ENCODE measurements at places on chromosomes 16 and 17.

DNA sequence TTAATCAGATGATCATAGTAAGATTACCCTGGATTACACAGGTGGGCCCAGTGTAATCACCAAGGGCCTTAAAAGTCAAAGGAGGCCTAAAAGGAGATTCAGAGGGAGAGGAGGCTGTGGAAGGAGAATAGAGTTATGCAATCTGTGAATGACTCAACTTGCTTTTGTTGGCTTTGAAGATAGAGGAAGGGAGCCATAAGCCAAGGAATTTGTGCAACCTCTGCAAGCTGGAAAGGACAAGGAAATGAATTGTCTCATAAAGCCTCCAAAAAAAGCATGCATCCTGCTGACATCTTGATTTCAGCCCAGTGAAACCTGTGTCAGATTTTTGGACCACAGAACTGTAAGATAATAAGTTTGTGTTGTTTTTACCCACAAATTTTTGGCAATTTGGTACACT, 109.6 kb downstream of the CNTNAP4 start:
- no peak for DNase-seq

DNA sequence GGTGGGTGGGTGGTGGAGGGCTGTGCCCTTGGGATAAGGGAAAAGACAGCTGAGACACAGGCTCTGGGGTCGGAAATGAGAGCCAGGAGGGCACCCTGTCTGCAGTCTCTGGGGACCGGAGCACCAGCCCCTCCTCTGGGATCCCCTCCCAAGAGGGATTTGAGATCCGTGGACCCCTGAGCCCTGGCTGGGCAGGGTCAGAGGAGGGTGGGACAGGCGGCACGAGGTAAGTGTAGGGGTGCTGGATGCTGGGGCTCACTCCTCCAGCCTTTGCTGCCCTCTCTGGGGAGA, 425 bp downstream of the SGSH start:
- no peak for DNase-seq

DNA sequence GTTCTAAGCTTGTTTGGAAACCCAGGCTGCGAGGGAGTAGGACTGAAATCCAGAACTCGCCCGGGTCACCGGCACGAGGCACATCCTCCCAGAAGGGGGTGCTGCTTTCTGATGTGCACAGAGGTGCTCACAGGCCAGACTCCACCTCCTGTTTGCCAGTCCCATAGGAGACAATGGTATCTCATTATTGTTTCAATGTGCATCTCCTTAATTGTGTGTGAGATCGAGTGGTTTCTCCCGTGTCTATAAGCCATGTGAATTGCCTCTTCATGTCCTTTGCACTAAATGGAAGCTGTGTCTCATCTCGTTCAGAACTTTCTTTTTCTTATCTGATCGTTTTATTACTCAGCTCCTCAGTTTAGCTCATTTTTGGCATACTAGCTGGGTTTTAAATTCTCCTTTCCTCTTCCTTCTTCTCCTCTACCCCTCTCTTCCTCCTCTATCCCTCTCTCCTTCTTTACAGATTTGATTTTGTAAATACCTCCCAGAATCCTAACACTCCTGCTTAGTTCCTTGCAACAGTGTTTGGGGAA, 32.1 kb upstream of the PRKCB start:
- DNase-seq, result peak; percentile 83

DNA sequence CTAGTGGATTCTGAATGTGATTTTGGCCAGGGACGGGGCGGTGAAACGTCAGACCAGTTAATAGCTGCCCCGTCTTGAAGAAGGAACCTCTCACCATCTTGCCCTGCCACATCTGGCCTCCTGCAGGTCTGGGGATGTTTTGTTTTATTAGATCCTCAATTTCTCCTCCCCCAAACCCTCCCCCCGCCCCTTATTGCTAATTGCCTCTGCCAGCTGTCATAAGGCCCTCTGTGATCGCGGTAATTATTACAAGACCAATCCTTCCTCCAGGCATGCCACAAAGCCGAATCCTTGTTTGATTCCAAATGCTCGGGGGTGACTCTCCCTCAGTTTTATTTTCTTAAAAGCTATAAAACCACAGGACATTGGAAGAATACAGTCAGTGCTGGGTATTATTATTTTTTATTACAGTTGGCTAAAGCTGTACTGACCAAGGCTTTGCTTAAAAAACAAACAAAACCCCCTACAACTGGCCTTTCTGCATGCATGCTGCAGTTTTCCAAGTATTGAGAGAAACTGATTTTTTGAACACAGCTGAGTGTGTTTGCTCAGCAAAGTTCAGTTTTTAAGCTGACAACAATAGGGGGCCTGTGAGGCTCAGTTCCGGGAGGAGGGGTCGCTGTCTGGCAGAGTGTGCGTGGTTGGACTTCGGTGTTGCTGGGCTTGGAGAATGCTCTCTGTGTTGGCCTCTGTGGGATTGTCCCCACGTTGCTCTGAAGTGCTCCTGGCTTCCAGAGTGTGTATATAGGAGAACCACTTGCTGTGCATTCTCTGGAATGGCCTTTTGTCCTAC, 1.7 kb downstream of the KSR1 start:
- no peak for DNase-seq

- DNase-seq, result no peak
Observed at GRCh38 chr16:56475201-56475600, 23.8 kb downstream of the OGFOD1 start.

DNA sequence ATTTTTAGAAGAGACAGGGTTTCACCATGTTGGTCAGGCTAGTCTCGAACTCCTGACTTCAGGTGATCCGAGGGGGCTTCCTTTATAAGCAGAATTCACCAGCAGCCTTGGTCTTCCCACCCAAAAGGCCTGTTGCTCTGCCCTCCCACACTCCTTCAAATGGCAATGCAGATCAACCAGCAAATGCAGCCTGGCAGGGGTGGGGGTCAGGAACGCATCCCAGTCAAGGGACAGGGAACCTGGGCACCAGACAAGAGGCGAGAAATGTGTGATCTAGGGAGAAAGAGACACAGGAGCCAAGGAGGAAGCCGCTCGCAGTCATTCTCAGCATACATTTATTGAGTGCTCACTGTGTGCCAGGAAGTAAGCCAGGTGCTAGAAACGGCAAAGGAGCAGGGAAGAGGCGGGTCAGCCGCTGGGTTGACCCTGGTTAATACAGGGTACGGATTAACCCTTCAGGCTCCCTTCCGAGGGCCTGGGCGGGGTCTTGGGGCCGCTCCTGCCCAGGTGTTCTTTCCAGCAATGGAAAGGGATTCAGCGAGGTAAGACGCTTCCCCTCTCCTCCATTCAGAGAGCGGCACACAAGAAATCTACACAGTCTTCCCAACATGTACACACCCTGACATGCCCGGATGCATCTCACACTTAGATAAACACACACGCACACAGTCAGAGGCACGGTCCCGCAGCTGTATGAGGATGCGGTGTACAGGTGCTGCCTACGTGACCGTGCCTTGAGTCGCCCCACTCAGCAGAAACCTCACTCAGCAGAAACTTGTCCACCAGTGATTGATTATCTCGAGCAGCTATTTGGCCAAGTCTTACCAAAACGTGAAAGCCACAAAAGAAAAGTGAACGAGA, 6.6 kb upstream of the PITPNA start:
- no peak for DNase-seq

DNA sequence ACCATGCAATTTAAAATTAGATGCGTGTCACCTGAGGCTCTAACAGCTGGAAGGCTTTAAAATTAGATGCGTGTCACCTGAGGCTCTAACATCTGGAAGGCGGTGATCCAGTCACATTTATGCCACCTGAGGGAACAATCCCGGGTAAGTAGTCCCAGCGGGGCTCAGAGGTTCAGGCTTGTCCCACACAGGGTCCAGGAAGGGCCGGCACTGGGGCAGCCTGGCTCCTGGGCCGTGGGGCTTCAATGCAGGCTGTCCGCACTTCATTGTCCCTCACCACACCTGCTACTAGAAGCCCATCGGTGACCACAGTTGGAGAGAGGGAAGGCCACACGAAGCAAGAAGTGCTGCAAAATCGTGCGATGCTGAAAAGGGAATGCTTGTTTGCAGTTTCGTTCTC, 15.4 kb upstream of the ADCY9 start:
- DNase-seq, result no peak

- no peak for DNase-seq
Observed at GRCh38 chr16:56349086-56349415, 76.3 kb downstream of the AMFR start.

DNA sequence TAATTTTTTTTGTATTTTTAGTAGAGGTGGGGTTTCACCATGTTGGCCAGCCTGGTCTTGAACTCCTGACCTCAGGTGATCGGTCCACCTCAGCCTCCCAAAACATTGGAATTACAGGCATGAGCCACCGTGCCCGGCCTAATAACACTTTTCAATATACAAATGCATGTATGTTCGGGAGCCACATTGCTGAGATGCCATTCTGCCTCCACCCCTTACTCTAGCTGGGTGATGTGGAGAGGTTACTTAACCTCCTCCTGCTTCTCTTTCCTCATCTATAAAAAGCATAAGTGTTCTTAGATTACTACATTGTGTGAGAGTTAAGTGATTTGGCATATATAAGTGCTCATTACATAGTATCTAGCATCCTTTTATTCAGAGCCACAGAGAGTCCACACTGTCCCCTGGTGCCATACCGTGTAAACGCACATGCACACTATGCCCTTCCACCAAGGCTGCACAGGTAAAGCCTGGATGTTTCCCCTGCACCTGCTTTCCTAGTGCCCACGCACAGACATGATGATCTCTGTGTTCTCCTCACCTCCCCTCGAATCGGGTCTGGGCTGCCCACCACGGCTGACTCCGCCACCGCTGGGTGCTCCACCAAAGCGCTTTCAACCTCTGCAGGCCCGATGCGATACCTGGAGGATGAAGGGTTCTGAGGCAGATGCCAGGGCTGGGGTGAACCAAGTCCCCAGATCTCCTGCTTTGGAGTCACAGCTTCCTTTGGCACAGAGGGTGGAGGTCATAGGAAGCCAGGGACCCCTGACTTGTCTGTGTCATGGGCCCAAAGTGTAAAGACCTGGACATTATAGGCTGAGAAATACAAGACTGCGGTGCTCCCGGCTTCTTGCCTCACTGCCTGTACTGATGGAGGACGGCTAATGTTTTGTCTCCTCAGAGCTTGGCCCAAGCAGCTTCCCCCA, 49.0 kb upstream of the ACSM2B start:
- DNase-seq, result no peak

GRCh38 chr17:35299135-35299534, 56.3 kb downstream of the SLFN5 start:
- no peak for DNase-seq

- DNase-seq, result peak; percentile 18
Observed at GRCh38 chr17:40190197-40191021, 13.1 kb downstream of the RAPGEFL1 start.

- DNase-seq, result peak; percentile 15
Observed at GRCh38 chr16:87161822-87162676, 155.1 kb downstream of the C16orf95 start.

DNA sequence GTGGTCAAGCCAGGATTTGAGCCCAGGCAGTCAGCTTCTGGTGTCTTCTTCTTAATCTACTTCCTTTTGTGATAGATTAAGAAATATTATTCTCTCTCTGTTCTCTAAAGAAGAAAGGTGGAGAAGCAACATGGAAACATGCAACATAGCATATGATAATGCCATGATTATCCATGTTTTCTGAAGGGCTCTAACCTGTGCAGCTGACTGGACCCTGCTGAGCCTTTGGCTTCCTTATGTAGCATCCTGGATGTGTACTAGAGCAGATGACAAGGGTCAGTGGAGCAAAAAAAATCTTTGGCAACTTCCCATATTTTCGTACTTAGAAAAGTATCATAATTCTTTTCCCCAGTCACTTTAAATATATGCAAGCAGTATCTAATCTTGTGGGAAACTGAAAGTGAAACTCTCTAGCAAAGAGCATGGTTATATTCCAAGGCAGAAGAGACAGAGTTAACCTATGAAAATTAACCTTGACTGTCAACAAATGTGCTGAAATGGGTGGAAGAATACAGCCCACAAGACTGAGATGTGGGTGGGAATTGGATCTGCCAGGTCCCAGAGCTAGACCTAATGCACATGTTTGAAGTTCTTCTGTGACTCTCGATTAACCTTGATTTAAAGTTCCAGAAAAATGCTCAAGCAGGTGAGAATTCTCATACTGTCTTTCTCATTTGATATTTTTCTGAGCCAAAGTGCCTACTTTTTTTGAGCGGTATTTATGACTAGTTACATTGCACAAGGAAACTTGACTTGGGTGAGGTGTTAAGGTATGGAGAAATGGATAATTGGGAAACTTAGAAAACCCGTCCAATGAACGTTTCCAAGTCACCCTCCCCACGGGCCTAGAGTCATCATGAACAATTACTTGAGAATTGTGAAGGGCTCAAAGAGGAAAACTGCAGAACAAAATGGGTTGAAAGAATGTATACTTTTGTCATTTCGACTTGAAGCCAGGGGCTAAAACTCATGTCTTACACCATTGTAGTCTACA, 248.6 kb downstream of the FTO start:
- DNase-seq, result peak; percentile 10

GRCh38 chr17:9553596-9553995, 22.0 kb downstream of the STX8 start:
- no peak for DNase-seq

DNA sequence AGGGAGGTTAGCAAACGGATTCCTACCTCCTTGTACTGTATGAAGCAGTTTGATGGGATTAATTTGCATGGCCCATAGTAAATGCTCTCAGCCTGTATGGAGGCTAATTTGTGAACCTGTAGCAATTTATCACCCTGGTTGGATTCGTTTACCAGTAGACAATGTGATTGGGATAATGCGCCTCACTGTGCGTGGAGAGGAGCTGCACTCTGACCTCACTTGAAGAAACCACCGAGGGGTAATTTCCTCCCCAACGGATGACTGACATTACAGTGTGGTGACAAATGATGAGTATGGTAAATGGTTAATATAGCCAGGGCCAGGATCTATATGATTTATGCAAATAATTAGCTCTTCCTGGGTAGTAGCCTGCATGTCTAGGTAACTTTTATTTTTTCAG, 479.1 kb upstream of the RBFOX1 start:
- no peak for DNase-seq

DNA sequence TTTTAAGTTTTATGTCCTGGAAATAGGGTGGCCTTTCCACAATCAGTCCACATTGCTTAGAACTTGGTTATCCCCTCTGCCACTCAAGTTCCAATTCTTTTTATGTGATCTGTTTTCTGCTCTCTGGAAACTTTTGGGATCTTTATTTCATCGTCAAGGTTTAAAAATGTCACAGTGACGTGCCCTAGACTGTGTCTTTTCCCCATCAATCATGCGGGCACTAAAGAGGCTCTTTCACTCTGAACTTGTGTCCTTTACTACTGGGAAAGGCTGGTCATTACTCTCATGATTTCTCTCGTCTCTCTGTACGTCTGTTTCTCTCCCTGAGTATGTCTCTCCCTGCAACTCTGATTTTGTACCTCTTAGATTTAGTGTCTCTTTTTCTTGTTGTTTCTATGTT, 189.8 kb upstream of the AXIN2 start:
- no peak for DNase-seq

GRCh38 chr16:1548727-1549126, 15.3 kb downstream of the TMEM204 start:
- DNase-seq, result no peak

GRCh38 chr17:50134206-50135110, 4.5 kb upstream of the SAMD14 start:
- no peak for DNase-seq

- DNase-seq, result no peak
Observed at GRCh38 chr17:33977729-33978514, 277.2 kb upstream of the CCL2 start.
